ENCODE measurements at places on chromosomes 12 and 14.

DNA sequence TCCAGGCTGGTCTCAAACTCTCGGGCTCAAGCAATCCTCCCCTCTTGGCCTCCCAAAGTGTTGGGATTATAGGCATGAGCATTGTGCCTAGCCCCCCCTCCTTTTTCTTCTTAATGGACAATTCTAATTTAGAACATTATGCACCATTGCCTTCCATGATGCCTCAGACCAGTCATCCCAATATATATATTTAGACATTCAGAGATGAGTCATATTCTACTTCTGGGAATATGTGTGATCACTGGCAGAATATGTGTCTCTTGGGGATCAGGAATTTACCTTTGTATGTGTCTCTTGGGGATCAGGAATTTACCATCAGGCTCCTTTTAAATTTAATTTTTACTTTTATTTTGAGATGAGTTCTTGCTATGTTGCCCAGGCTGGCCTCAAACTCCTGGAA lies 7.5 kb upstream of the CCDC177 start:
- DNase-seq: no peak

GRCh38 chr14:96730386-96730785 lies 66.8 kb upstream of the VRK1 start:
- DNase-seq: no peak

- no peak for DNase-seq
These were observed 132.7 kb upstream of the DYRK2 start for GRCh38 chr12:67515679-67516340.

- DNase-seq: no peak
These were observed 46.3 kb upstream of the LRTM2 start for GRCh38 chr12:1773937-1774655.

DNA sequence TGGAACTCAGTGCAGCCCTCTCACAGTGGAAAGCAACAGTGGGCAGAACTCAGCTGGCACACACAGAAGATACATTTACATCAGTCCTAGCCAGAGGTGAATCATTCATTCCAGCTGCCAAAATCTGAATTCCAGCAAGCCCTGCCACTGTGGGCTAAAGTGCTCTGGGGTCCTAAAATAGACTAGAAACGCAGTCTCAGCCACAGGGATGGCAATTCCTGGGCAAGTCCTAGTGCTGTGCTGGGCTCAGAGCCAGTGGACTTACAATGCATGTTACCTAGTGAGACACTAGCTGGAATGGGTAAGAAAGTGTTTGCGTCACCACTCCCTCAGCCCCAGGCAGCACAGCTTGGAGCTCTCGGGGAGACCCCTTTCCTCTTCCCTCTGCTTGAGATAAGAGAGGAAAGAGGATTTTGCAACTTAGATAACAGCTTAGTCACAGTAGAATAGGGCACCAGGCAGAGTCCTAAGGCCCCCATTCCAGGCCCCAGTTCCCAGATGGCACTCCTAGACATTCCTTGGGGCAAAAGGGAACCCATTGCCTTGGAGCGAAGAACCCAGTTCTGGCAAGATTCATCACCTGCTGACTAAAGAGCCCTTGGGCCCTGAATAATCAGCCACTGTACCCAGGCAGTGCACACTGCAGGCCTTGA lies 592.9 kb downstream of the FSCB start:
- DNase-seq: no peak

GRCh38 chr12:12128670-12129069 lies 57.9 kb downstream of the BCL2L14 start:
- DNase-seq: no peak

GRCh38 chr14:75092698-75093097 lies 23.3 kb downstream of the ZC2HC1C start:
- no peak for DNase-seq

DNA sequence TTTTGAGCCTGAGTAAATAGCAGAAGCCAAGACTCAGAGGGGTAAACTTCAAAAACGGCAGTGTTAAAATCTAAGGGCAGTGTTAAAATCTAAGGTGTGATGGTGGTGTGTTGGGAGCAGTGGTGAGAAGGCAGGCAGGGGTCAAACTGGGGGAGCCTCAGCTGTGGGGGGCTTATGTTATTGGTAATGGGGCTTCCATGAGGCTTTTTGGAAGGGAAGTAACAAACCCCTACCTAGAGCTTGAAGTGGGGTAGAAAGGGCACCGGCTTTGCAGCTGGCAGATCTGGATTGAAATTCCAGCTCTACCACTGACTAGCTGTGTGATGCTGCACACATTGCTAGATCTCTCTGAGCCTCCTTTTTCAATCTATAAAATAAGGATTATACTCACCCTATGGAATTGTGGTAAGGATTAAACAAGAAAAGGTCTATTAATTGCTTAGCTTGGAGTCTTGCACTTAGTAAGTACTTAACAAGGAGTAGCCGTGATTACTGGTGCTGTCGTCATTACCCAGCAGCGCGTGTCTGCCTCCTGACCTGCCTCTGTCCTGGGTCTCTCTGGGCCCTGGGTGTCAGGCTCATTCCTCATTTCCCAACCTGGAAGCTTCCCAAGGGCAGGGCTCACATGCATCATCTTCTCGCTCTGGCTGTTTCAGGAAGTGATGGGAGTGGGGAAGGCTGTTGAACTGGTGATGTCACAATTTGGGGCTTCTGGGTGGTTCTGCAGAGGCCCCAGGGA lies 18.5 kb upstream of the KRT80 start:
- no peak for DNase-seq

- DNase-seq: no peak
These were observed 22.0 kb downstream of the NAA30 start for GRCh38 chr14:57412341-57412740.

DNA sequence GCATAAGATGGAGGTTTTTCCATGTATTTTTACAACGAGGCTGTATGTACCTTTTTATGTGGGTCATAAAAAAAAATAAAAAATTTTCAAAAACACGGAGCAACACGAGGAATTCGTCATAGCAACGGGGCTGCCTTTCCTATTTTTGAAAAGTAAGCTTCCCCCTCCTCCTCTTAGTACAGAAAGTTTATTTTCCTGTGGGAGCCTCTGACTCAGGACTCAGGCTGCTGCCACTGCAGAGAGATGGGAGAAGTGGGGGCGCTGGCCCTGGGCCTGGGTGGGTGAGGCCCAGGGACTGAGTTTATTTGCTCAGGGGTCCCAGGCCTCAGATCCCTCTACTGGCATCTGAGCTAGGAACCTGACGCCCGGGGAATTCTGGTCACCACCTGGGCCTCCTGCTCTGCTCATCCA lies 10.2 kb upstream of the CMKLR1 start:
- no peak for DNase-seq

DNA sequence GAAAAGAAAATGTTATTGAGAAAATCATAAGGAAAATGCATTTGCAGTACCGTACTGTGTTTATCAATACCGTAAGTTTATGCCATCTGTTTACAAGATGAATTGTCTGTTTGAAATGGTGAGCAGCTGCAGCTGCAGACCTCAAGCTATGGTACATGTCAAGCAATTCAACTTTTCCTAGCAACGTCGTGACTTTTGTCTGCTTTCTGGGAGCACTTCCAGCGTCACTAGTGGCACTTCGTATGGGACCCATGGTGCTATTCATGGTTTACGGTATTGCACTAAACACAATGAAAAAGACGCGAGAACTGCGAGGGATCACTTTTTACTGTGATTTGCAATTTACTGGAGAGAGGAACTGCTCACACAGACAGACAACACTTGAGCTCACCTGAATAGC lies 160.8 kb downstream of the UNC79 start:
- DNase-seq: no peak

GRCh38 chr14:72786378-72787350 lies 107.2 kb downstream of the DPF3 start:
- no peak for DNase-seq

GRCh38 chr14:53153702-53154112 lies 584 bp upstream of the DDHD1 start:
- DNase-seq: no peak

GRCh38 chr14:103416916-103417315 lies 31.7 kb downstream of the MARK3 start:
- no peak for DNase-seq

DNA sequence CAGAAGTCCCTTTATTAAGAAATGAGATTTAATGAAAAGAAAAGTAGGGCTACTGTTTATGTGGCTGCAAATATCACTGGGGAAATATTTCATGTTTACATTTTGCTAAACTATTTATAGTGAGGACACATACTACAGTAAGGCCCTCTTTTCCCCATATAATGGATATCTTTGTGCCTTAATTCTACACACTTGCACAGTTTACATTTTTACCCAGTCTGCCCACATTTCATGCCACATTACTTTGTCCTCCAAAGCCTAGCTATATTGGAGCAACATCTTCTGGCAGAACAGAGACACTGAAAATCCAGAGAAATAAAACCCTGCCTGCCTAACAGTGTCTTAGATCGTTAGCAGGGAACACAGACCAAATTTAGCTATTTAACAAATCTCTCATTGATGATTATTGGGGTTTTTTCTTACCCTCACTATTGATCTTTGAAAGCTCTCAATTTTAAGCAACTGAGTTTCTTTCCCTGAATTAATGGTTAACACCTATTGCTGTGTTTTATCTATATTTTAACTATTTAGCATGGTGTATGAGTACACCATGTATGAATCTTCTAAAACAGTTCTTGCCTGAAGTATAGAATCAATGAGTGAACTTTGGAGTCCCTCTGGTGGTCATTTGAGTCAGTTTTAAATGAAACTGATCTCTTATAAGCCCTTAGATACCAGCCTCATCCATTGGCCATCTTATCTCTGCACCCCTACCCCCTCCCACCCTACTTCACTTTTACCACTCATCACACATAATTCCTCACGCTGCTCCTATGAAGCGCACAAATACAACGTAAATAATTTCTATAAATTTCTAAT lies 170.2 kb downstream of the BCAT1 start:
- no peak for DNase-seq

- DNase-seq: no peak
These were observed 23.6 kb upstream of the NPFF start for GRCh38 chr12:53530920-53531319.

- DNase-seq: no peak
These were observed 7.3 kb downstream of the PPP2R5E start for GRCh38 chr14:63535918-63536317.

- no peak for DNase-seq
These were observed 14.3 kb upstream of the IFI27L2 start for GRCh38 chr14:94143711-94144110.

GRCh38 chr12:63814146-63814772 lies 30.2 kb upstream of the SRGAP1 start:
- DNase-seq: no peak

GRCh38 chr14:95388699-95389098 lies 69.0 kb upstream of the CLMN start:
- DNase-seq: no peak

GRCh38 chr12:105949391-105949790 lies 189.4 kb downstream of the NUAK1 start:
- no peak for DNase-seq

DNA sequence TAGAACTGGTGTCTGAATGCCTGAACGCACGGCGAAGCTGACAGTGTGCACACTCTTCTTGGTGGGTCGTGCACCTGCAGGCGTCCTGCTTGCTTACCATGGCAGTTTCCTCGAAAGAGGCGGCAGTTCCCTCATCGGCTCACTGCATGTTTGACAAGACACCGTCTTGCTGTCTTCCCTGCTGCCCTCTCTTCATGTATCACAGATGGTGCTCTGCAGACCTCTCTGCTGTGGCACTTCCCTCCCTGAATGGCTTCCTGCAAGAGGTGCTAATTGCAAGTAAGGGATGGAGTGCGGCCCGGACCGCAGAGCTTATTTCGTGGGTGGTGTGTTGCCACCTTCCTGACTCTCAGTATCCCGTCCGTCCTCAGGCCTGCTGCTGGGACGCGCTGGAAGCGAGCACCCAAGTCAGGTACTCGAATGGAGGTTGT lies 156.7 kb upstream of the RTL1 start:
- no peak for DNase-seq

DNA sequence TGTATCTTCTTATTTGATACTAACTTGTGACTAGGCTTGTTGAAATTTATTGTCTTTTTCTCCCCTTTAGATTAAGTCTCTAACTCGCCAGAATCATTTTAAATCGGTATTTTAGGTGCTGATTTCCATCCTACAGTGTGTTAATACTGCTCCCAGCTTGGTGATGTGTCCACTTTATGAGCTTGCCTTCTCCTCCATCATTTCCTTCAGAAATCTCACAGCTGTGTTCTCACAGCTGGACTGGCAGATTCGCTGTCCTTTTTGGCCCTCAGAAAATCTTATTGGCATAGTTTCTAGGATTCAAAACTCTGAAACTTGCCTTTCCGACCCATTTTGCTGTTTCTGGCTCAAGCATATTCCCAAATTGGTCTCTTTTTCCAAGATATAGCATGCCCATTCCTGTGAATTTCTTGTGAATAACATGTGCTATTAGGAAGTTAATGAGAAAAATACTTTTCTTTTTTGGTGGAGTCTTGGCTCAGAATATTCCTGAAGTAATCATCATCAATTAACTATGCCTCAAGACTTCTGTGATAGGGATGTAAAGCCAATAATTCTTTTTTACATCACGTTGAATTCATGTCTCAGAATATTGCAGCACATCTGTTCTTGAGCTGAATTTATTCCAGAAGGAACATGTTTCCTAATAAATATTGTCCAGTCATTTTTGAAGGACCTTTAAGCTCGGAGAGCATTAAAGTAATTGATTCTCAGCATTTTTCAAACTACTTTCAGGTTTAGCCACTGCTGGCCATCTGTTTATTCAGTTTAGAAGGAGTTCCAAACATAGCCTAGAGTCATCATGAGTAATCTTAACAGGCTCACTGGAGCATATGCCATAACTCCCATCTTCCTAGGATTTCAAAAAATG lies 50.0 kb upstream of the USP44 start:
- DNase-seq: no peak

GRCh38 chr12:75964150-75964549 lies 67.4 kb downstream of the PHLDA1 start:
- no peak for DNase-seq

GRCh38 chr12:5043589-5044419 lies at the start of gene KCNA5:
TSS of gene KCNA5 (plus strand) at chr12:5043879. CDS start at chr12:5044148, 269 bp downstream.
- no peak for DNase-seq

- DNase-seq: no peak
These were observed 357.0 kb downstream of the BCAT1 start for GRCh38 chr12:24591715-24592440.

- DNase-seq: no peak
These were observed 8.9 kb downstream of the MSRB3 start for GRCh38 chr12:65287426-65287825.

DNA sequence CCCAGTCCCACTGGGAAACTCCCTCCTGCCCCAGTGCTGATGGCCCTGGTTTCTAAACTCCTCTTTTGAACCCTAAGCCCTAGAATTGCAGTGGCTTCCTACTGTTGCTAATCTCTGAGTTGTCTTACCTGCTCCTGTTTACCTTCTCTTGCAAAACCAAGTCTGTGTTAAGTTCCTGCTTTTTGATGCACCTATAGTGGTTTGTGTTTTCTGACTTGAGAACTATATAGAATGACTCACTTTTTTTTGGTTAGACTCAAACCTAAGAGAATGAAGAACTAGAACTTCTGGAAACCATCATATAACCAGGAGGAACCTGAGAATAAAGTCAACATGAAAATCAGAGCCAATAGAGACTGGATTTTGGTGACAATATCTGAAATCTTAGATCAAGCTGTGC lies 5.5 kb upstream of the GAS2L3 start:
- no peak for DNase-seq

DNA sequence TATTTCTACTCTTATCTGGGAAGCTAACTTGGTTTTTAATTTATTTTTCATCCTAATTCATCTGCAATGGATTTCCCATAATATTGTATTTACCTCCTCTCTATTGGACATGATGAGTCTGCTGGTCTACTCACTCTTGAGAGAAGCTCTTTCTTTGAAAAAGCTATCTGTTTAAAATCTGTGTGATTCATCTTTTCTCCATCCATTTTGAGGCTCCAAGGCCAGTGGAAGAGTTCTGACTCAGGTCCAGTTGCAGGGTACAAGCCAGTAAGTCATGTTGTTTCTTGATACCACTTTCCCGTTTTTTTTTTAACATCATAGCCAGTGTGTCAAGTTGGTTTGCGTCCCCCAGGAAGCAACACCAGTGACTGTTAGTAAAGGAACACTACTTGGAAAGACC lies 160.3 kb upstream of the BMP4 start:
- DNase-seq: no peak

All from activated CD8-positive, alpha-beta memory T cell treated with anti-CD3 and anti-CD28 coated beads for 1 hour (primary cell).